ENCODE measurements at places on chromosomes 3 and 15.

- no peak for DNase-seq
- no peaks in the 10 kb centered on the region for H3K27me3 ChIP-seq
Observed at GRCh38 chr3:75886971-75887526, 101.7 kb upstream of the ZNF717 start.

DNA sequence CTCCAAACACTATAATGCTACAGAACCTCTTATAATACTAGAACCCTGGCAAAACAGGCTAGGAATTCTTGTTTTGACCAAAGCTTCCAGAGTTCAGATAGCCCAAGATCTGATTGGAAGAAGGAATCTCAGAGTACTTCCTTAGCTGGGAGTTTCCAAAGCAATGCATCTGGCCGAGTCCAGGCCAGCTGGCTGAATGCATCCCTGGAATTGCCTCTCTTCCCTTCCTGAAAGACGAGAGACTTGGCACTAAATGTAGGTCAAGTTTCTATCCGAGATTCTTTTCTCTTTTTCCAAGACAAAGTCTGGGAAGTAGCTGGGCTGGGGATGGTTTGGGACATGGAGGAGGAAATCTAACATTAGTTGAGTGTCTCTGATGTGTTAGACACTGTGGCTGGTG is 68.7 kb upstream of the ADPGK start:
- H3K36me3 ChIP-seq, result no peaks in the 10 kb centered on the region
- H3K27me3 ChIP-seq, result no peaks in the 10 kb centered on the region
- no peak for DNase-seq
- H3K27ac ChIP-seq, result no peak overlapping the region
- H3K4me1 ChIP-seq, result no peaks in the 10 kb centered on the region

GRCh38 chr15:92747047-92747446 is 91.5 kb upstream of the FAM174B start:
- H3K27me3 ChIP-seq, result no peaks in the 10 kb centered on the region
- no peaks in the 10 kb centered on the region for H3K4me1 ChIP-seq
- DNase-seq, result no peak
- H3K27ac ChIP-seq, result no peak overlapping the region

DNA sequence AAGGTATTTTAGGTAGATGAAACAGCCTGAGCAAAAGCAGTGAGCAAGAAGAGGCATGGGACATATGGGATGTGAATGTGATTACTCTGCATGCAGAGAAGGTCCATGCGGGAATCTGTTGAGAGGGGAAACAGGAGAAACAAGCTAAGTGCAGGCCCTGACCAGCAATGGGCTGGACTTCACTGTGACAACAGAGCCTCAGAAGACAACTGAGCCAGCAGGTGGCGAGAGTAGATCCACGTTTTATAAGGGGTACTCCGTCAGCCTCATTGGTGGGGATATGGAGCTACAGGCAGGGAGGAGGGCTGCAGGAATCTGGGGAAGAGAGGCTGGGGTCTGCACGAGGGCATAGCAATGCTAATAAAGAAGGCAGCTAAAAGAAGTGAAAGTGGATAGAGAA is 405.9 kb upstream of the LMCD1 start:
- no peaks in the 10 kb centered on the region for H3K4me1 ChIP-seq
- no peaks in the 10 kb centered on the region for H3K27me3 ChIP-seq
- no peak overlapping the region for H3K4me3 ChIP-seq
- no peak for DNase-seq
- H3K27ac ChIP-seq, result no peak overlapping the region

- no peaks in the 10 kb centered on the region for H3K27me3 ChIP-seq
- no peaks in the 10 kb centered on the region for H3K36me3 ChIP-seq
- no peak overlapping the region for H3K27ac ChIP-seq
- no peak overlapping the region for H3K4me3 ChIP-seq
- no peaks in the 10 kb centered on the region for H3K4me1 ChIP-seq
- no peak for DNase-seq
Observed at GRCh38 chr15:38065721-38066345, 131.4 kb downstream of the TMCO5A start.

- no peak overlapping the region for H3K4me3 ChIP-seq
- H3K4me1 ChIP-seq, result no peaks in the 10 kb centered on the region
- no peak for DNase-seq
- no peak overlapping the region for H3K27ac ChIP-seq
- H3K36me3 ChIP-seq, result no peaks in the 10 kb centered on the region
Observed at GRCh38 chr15:60932051-60932915, 296.8 kb downstream of the RORA start.

DNA sequence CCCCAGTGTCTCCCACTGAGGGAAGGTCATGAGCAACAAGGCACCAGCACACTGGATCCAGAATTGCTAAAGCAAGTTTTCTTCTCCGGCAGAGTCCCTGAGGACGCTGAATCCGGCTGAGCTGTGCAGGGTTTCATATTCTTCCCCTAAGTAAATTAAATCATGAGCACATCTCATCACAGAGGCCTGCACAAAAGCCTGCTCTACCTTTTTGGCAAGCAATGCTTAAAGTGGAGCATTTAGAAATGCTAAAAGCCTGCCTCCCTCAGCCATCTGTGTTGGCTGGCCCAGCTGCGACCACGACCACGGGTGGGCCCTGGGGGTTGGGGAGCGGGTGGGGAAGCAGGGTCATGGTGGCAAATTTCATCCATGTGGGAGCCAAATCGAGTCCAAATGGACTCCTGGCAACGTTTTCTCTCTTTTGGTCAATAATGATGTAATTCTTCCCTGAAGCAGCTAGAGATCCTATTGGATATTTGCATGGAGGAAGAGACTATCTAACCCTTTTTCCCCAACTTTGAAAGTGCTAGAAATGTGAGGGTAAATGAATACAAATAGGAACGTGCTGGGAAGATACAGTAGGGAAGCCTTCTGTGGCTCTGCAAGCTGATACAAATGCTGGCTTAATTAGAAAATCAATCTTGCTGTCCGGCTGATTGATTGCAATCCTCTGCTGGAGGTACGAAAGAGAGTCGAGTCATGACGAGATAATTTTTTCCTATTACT is 532.8 kb upstream of the TBL1XR1 start:
- no peaks in the 10 kb centered on the region for H3K27me3 ChIP-seq
- H3K4me3 ChIP-seq, result no peak overlapping the region
- H3K27ac ChIP-seq, result peak overlapping the region; percentile 67
- H3K36me3 ChIP-seq, result no peaks in the 10 kb centered on the region
- no peaks in the 10 kb centered on the region for H3K4me1 ChIP-seq
- DNase-seq, result peak; percentile 46

GRCh38 chr3:67875338-67875737 is 220.9 kb upstream of the SUCLG2 start:
- H3K4me1 ChIP-seq, result no peaks in the 10 kb centered on the region
- no peak for DNase-seq
- H3K36me3 ChIP-seq, result no peaks in the 10 kb centered on the region

GRCh38 chr3:104547031-104547430 is 819.7 kb upstream of the ALCAM start:
- H3K36me3 ChIP-seq, result no peaks in the 10 kb centered on the region
- H3K27me3 ChIP-seq, result no peaks in the 10 kb centered on the region
- no peak overlapping the region for H3K27ac ChIP-seq
- no peaks in the 10 kb centered on the region for H3K4me1 ChIP-seq
- H3K4me3 ChIP-seq, result no peak overlapping the region

- H3K36me3 ChIP-seq, result no peaks in the 10 kb centered on the region
- H3K27me3 ChIP-seq, result no peaks in the 10 kb centered on the region
- H3K4me3 ChIP-seq, result no peak overlapping the region
- H3K4me1 ChIP-seq, result no peaks in the 10 kb centered on the region
- H3K27ac ChIP-seq, result peak overlapping the region; percentile 71
Observed at GRCh38 chr15:49644364-49644794, 23.5 kb downstream of the DTWD1 start.

GRCh38 chr3:30766522-30766921 is 127.9 kb downstream of the GADL1 start:
- no peak for DNase-seq
- H3K27ac ChIP-seq, result no peak overlapping the region
- H3K4me1 ChIP-seq, result no peaks in the 10 kb centered on the region
- H3K36me3 ChIP-seq, result no peaks in the 10 kb centered on the region

- H3K36me3 ChIP-seq, result no peaks in the 10 kb centered on the region
- no peak overlapping the region for H3K4me3 ChIP-seq
- no peaks in the 10 kb centered on the region for H3K4me1 ChIP-seq
- no peak for DNase-seq
- no peak overlapping the region for H3K27ac ChIP-seq
Observed at GRCh38 chr3:59607656-59608055, 557.8 kb upstream of the CFAP20DC start.

DNA sequence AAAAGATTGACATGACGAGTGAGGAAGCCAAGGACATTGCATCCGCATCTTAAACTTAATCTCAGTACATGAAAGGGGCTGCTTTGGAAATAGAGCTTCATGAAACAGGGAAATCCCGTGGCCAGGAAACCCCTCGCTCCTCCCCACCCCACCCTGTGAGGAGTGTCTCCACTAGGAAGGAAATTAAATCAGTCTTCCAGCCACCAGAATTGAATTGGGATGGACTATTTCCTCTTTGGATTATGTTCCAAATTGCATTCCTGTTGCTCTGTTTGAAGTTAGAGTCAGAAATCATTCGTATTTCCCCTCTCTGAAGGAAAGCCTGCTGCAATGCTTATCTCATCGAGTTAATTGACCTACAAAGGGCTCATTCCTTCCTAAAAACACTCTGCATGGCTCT is 35.8 kb downstream of the CLDN11 start:
- no peaks in the 10 kb centered on the region for H3K27me3 ChIP-seq
- no peak overlapping the region for H3K4me3 ChIP-seq
- H3K36me3 ChIP-seq, result no peaks in the 10 kb centered on the region
- no peak overlapping the region for H3K27ac ChIP-seq
- H3K4me1 ChIP-seq, result no peaks in the 10 kb centered on the region

DNA sequence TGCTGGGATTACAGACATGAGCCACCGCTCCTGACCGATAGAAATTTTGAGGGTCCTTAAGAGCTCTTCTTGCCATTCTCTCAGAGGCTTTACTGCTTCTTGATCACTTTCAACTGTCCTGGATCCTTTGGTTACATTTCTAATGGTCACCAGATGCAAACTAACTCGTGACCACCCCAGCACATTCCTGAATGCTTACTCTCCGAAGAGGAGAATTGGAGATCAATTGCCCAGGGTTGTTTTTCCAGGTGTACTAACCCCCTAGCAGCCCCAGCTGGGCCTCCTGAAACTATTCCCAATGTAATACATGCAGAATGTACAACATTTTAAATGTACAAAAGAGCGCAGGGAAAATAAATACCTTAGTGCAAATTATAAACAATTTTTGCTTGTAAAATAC is 65.1 kb upstream of the TBL1XR1 start:
- no peaks in the 10 kb centered on the region for H3K4me1 ChIP-seq
- H3K4me3 ChIP-seq, result no peak overlapping the region
- DNase-seq, result no peak
- H3K36me3 ChIP-seq, result no peaks in the 10 kb centered on the region

DNA sequence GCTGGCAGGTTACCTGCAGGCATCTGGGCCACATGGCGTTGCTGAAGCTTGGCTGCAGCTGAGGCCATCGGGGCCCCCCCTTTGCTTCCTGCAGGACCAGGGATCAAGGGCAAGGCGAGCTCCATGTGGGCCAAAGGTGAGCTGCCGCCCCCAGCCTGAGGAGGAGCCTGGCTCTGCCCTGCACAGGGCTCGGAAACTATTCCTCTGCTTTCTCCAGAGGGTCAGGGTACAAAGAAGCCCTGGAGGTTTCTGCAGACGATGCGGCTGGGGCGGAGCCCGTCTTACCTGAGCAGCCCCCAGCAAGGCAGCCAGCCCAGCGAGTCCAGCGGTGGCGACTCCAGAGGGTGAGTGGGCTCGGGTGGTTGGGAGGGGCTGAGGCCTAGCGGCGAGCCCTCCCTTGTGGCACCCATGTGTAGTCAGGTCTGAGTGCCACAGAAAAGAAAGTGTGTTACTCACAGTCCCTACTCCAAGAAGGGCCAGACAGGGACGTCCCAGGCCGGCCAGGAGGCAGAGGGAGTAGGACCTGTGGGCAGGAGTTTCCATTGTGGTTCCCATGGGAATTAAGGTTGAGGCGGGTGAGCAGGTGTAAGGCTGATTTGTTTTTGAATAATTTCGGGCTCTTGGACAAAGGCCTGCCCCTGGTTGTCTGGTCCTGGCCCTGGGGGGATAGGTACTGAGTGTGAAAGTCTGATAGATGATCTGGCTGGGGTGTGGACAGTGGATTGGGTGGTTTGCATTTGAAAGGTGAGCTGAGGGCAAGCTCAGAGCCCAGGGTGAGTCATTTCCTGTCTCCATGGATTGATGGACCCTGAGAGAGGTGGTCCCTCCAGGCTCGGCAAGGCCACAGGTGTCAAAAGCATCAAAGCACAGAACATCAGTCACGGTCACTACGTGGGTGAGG is 25.4 kb downstream of the CFAP100 start:
- no peaks in the 10 kb centered on the region for H3K4me1 ChIP-seq
- no peaks in the 10 kb centered on the region for H3K36me3 ChIP-seq
- no peak overlapping the region for H3K4me3 ChIP-seq
- H3K27ac ChIP-seq, result no peak overlapping the region
- no peak for DNase-seq

DNA sequence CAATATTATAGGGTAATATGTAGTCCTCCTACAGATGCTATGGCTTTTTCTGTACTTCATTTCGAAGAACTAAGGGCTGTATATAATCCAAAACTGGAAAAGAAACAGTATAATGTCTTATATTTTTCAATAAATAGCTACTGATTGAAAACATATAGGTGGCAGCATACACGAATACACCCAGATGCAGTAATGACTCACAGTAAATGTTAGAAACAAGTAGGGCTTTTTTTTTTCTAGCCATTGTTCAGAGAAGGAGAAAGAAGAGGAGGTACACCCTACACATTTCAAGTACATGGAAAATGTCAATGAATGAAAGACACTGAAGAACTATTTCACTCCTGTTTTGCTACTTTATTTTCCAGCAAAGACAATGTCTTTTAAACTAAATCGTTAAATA is 9.4 kb downstream of the DAZL start:
- no peaks in the 10 kb centered on the region for H3K27me3 ChIP-seq
- H3K36me3 ChIP-seq, result no peaks in the 10 kb centered on the region
- no peak overlapping the region for H3K27ac ChIP-seq
- H3K4me3 ChIP-seq, result no peak overlapping the region
- DNase-seq, result no peak
- H3K4me1 ChIP-seq, result no peaks in the 10 kb centered on the region

DNA sequence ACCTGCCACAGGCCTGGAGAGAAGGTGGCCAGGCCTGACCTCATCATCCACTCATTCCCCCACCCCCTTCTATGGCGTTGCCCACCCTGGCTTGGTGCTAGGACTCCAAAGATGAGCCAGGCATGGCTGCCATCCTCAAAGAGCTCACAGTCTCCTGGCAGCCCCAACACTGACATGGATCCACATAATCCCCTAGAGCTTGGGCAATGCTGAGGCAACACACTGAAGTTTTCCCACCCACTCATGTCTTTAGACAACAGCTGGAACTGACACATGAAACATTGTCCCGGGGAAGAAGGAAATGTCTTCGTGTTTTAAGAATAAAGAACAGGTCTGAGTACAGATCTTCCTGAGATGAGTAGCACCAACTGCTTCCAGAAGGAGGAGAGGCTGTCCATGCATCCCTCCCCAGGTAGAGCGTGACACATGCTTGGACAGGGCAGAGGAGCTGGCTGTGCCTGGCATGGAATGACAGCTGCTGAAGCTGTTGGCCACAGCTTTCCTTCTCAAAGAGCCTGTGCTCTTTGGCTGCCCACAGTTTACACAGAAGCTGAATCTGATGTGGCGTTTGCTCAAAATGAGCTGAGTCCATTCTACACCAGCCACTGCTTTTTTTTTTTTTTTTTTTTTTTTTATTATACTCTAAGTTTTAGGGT is 70.1 kb downstream of the HOMER2 start:
- DNase-seq, result no peak
- H3K4me3 ChIP-seq, result no peak overlapping the region
- no peak overlapping the region for H3K27ac ChIP-seq
- H3K4me1 ChIP-seq, result no peaks in the 10 kb centered on the region

- H3K4me3 ChIP-seq, result peak within 1 kb of the TSS; percentile 93
- H3K27me3 ChIP-seq, result no peaks in the 10 kb centered on the region
- DNase-seq, result peak; percentile 79
- H3K4me1 ChIP-seq, result no peaks in the 10 kb centered on the region
Observed at GRCh38 chr3:18424729-18425640, at the start of gene SATB1. Gene SATB1 (minus strand): TSS chr3:18425339. CDS start chr3:18420967, 4,372 bp downstream.

GRCh38 chr3:48931944-48932580 is 13.4 kb downstream of the ARIH2 start:
- no peak for DNase-seq
- H3K27me3 ChIP-seq, result no peaks in the 10 kb centered on the region
